Astrocyte (in vitro differentiated cells and primary cell): ENCODE measurements at places on chromosomes 7 and 10. TPM values are rescaled to one million over a fixed set of nuclear protein-coding genes. Genes with fewer than 3 reads are reported as not detected.
A peak's percentile ranks its signal among the peaks of the same experiment; 100 is the strongest.

- DNase-seq: peak; percentile 89
Measured at GRCh38 chr10:109430043-109430760, 493.1 kb downstream of the XPNPEP1 start.

DNA sequence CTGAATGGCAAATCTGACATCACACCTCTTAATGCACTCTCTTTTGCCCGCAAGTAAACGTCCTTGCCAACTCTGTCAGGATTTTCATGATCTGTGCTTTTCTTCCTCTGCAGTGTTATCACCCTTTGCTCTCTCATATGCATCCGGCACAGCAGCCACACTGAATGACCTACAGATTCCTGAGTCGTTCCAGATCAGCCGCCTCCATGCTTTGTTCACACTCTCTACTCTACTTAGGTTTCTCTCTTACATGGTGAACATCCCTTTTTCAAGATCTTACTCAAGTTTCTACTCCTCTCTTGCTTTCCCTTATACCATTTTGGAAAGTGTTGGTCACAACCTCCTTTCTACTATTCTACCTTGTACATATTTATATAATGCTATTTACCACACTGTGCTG lies 127.7 kb upstream of the AOAH start:
- DNase-seq: no peak

GRCh38 chr7:2905027-2905426 lies 60.9 kb upstream of the GNA12 start:
- no peak for DNase-seq

- DNase-seq: no peak
Measured at GRCh38 chr10:49408519-49409306, 12.8 kb upstream of the DRGX start.

The CFAP69 gene
- 1.1 and 2.0 TPM in 2 replicates for total RNA-seq

DNA sequence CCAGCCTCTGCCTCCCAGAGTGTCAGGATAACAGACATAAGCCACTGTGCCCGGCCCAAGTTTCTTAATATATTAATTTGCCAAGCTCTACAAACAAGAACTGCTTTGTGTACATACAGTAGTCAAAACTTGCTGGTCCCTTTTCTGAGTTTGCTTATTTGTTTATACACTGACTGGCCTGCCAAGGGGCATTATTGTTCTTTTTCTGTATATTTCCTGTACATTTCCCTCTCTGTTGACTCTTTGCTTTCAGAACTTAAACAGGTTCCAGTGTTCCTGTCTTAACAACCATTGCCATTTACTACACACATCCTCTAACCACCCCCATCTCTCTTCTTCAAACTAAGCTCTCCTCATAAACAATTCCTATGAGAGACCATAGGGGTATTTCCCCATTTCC lies 61.5 kb upstream of the RPA3 start:
- no peak for DNase-seq

The NACAD gene
- 18.3 and 21.6 TPM in 2 replicates for total RNA-seq

The ANK3 gene
- total RNA-seq: 15.5 and 21.1 TPM in 2 replicates

GRCh38 chr10:35398355-35398754 lies 62.0 kb downstream of the CCNY start:
- DNase-seq: no peak

The SPDYE8 gene
- total RNA-seq: not detected in 2 replicates

- no peak for DNase-seq
Measured at GRCh38 chr10:37490266-37490665, 364.9 kb downstream of the ANKRD30A start.

DNA sequence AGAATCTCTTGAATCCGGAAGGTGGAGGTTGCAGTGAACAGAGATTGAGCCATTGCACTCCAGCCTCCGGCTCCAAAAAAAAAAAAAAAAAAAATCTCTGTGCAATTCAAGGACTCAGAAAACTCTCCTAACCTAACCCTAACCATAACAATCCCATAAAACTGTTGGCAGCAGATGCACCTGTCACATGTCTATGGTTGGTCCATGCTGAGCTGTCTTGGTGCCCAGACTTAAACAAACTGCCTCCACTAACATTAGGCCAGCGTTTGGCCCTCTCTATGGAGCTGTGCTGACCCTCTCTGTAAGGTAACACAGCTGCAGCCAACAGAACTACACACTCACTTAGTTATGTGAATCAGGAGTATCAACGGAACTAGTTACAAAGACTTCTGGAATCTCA lies 132.5 kb upstream of the PTER start:
- no peak for DNase-seq

The DLX6 gene
- 0.25 TPM in 1 of 2 replicates, not detected in the other for total RNA-seq

The ADAM12 gene
- 100 and 126 TPM in 2 replicates for total RNA-seq

DNA sequence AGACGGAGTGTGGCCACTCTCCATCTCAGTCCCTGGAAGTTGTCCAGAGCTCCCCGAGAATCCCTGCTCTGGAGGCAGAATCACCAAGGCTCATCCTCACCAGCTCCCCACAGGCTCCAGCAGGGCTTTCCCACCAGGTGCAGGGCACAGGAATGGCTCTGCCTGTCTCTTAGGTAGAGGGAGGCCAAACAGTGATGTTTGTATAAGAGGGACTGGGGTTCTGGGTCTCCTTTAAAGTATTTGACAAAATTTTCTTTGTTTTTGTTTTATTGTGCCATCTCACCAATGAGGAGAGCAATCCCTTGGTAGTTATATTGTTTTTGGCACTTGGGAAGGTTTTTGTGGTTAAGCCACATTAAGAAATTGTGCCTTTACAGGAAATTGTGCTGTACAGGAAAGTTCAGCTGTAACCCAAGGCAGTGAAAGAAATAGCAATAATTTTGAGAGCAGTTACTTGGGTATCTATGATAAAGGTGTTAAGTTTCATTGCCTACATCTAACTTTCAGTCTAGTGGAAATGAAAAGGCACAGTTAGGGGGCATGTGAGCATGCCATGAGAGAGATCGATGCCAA lies 219.3 kb upstream of the PRSS58 start:
- DNase-seq: peak; percentile 72

The BICC1 gene
- 23.0 and 37.5 TPM in 2 replicates for total RNA-seq

GRCh38 chr7:110347081-110347480 lies 743.8 kb upstream of the LRRN3 start:
- DNase-seq: no peak

- no peak for DNase-seq
Measured at GRCh38 chr7:120079704-120080103, 193.3 kb upstream of the KCND2 start.

DNA sequence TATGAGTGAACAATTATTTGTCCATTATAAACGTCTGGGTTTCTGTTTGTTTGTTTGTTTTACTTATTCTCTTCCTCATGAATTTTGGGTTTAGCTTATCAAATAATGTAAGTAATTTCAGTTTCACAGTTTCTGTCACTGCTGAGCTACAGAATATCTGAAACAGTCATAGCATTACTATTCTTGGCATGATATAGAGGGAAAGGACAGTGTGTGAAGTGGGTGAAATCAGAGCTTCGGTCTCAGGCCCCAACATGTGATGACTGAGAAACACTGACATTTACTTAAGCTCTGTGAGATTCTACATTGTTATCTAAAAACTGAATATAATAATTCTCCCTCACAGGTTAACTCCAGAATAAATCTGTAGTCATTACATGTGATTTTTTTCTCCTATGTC lies 8.8 kb upstream of the OR6V1 start:
- no peak for DNase-seq

The DEPP1 gene
- total RNA-seq: 6.6 and 8.0 TPM in 2 replicates

The C10orf90 gene
- total RNA-seq: not detected in 2 replicates

The HOXA11 gene
- not detected in 2 replicates for total RNA-seq

DNA sequence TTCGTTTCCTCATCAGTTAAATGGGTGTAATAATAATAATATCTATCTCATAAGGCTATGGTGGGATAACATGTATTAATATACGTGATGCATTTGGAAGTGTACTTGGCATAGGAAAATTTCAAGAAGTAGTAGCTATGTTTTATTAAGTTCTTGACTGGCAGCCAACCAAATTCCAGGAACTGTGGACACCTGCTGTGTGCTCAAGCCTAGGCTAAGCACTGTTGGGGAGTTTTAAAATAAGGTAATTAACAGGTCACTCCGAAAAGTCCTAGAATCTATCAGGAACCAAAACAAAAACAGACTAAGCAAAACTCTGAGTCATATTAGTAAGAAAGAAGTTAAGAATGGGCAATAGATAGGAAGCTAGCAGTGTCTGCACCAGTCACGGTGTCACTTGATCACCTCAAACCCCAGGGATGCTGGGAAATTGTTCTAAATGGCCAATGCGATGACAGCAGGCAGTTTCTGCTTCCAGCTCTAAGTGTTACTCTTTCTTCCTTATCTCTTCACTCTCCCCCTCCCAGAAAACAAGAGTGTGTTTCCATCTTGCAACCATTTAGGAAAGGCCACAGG lies 92.0 kb upstream of the GDF10 start:
- no peak for DNase-seq

DNA sequence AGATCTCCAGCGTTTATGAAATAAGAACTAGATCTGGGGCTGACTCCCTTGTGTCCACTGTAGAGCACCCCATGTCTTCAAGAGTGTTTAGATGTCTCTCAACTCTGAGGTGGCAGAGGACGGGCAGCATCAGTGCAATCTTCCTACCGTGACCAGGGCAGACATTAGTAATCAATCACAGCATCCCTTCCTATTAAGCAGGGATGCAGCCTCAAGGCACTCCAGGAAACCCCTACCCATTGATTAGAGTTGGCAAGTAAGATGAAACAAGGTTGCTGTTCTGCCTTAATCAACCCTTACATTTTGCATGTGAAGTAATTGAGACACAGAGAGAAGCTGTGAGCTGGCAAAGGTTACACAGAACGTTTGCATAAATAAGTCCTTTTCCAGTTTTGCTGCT lies 283.7 kb upstream of the ZMIZ1 start:
- no peak for DNase-seq

- no peak for DNase-seq
Measured at GRCh38 chr7:78607099-78607498, 808.5 kb downstream of the PHTF2 start.

- peak; percentile 16 for DNase-seq
Measured at GRCh38 chr7:130441408-130441869, 623 bp upstream of the CEP41 start.

GRCh38 chr7:75536491-75536890 lies 44.4 kb downstream of the SPDYE5 start:
- DNase-seq: no peak
